H54 (cell line): ENCODE measurements at places on chromosomes 11 and 22.
A peak's percentile ranks its signal among the peaks of the same experiment; 100 is the strongest.

- no peak for DNase-seq
Measured at GRCh38 chr11:115255006-115255762, 249.0 kb downstream of the CADM1 start.

- no peak for DNase-seq
Measured at GRCh38 chr11:123576501-123576900, 77.9 kb downstream of the SCN3B start.

GRCh38 chr11:19977941-19978340 is 182.3 kb downstream of the DBX1 start:
- DNase-seq, result no peak

DNA sequence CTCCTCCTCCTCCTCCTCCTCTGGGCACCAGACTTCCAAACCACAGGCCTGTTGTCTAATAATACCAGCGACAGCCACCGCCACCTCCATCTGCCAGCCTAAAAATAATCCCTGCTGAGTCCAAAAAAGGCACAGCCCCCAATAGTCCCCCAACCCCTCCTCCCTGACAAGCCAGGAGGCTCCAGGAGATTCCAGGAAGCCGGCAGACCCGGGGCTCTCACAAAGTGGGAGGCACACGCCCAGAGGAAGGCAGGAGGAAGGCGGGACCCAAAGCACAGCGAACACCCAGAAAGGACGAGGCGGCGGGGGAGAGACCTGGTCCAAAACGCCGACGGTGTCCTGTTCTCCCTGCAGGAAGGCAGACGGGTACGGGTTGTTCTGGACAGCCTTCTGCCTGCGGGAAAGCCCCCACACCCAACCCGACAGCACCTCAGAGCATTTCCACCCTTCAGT is 5.9 kb downstream of the IGSF9B start:
- DNase-seq, result no peak

DNA sequence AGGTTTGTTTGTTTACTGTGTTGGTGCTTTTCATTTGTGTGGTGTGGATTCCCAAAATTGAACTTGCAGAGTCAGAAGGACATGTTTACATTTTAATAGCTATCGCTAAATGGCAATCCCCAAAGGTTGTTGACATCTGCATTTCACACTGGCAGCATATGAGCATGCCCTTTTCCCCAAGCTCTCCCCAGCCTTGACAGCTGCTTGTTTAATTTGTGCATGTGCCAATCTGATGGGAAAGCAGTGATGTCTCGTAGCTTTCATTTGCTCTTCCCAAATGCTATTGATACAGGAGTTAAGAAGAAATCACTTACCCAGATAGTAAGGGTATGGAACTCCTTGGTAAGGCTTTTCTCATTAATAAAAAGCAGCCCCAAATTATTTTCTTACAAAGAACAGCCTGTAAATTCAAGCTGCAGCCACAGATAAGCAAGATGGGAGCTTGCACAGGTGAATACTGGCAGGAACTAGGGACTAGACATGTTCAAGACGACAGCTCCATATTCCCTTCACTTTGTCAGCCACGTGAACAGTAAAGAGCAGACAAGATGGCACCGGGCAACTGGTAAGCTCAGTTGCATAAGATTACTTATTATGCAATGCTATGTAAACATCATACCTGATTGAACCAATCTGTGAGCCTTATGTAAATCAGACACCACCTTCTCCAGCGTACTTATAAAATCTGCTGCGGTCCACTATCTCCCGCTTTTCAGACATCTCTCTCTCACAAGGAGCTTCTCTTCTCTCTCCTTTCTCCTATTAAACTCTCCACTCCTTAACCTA is 87.4 kb downstream of the IGLL5 start:
- no peak for DNase-seq

GRCh38 chr11:33724644-33725035 is 11.6 kb downstream of the CD59 start:
- no peak for DNase-seq

- DNase-seq, result no peak
Measured at GRCh38 chr11:11207428-11207827, 145.6 kb downstream of the CSNK2A3 start.

GRCh38 chr22:21963790-21964211 is 11.2 kb upstream of the PPM1F start:
- no peak for DNase-seq

DNA sequence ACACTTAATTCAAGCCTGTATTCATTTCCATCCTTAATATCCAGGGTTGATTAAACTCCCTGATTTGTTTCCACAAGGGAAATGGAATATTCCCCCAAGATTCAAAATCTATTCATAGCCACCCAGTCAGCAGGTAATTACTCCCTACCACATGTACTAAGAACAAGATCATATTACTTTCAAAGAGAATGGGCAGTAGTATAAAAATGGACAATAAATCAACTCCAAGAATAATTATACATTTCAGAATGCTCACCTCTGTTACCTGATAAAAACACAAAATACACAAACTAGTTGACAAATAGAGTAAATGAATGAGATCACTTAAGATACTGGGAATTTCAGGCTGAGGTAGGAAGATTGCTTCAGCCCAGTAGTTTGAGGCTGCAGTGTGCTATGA is 8.5 kb upstream of the FEZ1 start:
- DNase-seq, result no peak

- DNase-seq, result no peak
Measured at GRCh38 chr11:10758957-10759356, 7.9 kb downstream of the CTR9 start.

DNA sequence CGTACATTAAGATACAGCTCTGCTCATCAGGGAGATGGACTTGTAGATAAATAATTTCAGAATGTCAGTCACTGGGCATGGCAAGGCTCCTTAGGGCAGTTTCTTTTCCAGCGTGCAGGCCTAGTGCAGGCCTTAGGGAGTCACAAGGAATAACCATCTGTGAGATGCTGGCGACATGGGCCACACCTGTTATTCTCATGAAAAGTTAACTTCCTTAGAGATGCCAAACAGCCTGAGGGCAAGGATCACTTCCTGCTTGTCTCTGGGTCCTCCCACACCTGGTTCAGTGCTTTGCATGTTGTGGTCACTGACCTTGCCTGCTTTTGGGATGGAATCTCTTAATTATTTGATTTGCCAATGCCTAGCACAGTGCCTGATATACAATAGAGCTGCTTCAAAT is 70.6 kb downstream of the ST3GAL4 start:
- no peak for DNase-seq

- DNase-seq, result no peak
Measured at GRCh38 chr11:14529321-14529720, 9.1 kb upstream of the PSMA1 start.

- DNase-seq, result no peak
Measured at GRCh38 chr22:41638748-41639147, 17.7 kb downstream of the XRCC6 start.

DNA sequence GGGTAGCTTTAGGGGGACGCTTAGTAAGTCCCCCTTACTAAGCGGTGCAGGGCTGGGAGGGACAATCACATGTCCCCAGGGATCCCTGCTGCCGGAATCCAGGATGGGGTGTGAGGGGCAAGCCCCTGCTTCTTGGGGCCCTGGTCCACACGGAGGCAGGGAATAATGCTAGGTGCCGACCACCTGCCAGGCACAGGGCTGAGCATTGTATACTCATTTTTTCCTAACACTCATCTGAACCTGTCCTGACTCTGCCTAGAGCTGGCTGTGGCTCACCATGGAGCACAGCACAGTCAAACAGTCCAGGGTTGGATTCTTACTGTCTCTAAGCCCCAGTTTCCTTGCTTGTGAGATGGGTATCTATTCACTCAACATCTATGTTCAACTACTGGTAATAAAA is 1.4 kb upstream of the LTBP3 start:
- DNase-seq, result no peak

GRCh38 chr22:28360939-28361338 is 318.7 kb downstream of the TTC28 start:
- no peak for DNase-seq

- DNase-seq, result peak; percentile 84
Measured at GRCh38 chr11:134253188-134253993, at the start of the genes ACAD8 and THYN1. Gene ACAD8 (plus strand): TSS chr11:134253568. CDS start chr11:134253601, 33 bp downstream. Gene THYN1 (minus strand): TSS chr11:134253352. CDS start chr11:134252882, 470 bp downstream.

DNA sequence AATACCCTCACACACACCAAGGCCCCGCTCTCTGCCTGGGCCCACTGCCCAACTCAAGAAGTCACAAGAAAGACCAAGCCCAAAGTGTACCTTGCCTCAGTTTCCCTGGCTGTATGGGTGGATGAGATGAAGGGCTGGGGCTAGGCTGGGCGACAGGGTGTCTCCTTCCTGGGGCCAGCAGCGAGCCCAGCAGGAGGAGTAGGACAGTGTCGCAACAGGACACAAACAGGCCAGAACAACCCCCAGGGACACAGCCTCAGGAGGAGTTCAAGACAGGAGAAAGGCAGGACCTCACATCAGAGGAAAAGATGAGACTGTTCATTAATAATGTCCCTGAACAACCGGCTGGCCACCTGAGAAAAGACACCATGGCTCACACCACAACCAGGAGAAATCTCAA is 13.3 kb downstream of the CSNK1E start:
- no peak for DNase-seq

- peak; percentile 25 for DNase-seq
Measured at GRCh38 chr11:36577859-36578258, 10.1 kb downstream of the RAG1 start.

DNA sequence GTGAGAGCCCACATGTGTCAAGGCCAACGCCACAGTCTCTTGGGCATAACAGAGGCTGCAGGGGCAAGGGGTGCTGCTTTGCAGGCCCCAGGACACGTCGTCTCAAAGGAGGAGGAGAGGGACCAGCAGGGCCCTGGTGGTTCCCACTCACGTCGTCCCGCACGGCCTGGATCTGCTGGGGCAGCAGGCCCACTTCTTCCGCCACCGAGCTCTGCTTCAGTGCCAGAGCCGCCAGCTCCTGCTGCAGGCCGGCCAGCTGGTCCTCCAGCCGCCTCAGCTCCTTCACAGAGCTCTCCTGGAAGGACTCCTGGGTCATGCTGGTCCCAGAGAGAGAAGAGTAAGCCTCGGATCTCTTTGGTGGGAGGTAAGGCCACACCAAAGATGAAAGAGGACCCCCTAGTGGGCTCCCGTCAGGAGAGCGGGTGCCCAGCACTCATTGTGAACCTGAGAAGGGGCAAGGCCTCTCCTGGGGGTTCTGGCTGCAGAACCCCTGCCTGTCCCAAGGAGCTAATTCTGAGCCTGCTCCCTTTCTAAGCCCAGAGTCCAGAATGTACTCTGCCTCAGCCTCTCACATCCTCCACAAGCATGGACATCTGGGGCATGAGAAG is 15.6 kb downstream of the SUN2 start:
- DNase-seq, result no peak
